ENCODE measurements at places on chromosomes 5 and 9.

DNA sequence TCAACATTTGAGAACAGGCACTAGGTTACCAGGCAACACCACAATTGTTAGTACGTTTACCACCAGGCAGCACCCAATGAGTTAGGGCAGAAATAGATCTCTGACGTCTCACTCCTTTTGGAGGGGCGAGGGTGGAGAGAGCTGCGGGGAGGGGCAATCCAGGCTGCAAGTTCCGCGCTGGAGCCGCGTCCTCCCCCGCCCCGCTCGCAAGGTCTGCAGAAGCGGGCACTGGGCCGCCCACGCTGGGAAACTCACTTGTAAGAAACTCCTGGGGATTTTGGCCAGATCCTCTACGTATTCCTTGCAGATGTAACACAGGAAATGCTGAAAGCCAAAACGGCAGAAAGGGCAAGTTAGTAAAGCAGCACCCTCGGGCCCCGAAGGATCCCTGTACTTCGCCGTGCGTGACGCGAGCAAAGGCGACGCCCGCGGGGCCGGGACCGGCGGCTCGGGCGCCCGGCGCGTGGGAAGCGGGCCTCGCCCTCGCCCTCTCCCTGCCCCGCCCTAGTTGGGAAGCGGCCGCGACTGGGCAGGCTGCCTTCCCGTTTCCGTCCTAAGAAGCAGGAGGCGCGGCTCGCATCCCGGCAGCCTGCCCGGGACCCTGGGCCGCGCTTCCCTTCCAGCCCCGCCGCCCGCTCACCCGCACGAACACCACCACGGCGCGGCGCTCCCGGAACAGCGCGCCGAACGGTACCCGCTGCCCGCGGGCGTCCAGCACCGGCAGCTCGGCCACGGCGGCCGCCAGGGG, 493 bp downstream of the PRXL2C start:
- DNase-seq = peak; percentile 89

DNA sequence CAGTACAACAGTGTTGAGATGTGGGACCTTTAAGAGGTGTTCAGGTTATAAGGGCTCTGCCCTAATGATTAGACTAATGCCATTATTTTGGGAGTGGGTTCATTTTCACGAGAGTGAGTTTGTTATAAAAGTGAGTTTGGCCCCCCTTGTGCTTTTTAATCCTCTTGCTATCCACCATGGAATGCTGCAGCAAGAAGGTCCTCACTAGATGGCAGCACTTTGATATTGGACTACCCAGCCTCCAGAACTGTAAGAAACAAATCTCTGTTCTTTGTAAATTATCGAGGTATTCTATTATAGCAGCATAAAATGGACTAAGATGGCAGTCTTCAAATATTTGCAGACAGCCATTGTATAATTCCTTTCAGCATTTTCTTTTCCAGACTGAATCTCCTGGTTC, 212.4 kb downstream of the LRRC70 start:
- no peak for DNase-seq

DNA sequence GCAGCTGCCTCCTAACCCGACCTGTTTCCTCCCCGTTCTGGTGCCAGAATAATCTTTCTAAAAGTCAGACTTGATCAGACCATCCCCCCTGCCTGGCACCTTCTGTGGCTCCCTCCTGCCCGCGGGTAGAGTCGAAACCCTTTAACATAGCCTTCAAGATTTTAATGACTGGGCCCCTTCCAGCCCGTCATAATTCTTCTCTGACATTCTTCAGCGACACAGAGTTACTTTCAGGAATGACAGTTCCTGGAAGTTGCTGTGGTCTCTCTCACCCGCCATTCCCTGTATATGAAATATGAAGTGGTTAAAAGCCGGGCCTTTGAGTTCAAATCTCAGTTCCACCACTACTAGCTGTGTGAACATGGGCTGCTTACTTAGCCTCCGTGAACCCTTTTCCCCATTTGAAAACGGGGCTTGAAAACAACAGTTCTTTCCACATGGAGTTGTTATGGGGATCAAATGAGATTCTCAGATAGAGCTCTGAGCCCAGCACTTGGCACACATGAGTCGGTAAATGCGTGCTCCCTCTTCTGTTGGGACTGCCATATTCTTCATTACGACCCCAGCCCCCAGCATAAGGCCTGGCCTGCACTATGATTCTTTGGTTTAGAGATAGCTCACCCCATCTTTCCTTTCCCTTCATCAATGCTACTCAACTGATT, 737 bp downstream of the NANS start:
- peak; percentile 19 for DNase-seq

DNA sequence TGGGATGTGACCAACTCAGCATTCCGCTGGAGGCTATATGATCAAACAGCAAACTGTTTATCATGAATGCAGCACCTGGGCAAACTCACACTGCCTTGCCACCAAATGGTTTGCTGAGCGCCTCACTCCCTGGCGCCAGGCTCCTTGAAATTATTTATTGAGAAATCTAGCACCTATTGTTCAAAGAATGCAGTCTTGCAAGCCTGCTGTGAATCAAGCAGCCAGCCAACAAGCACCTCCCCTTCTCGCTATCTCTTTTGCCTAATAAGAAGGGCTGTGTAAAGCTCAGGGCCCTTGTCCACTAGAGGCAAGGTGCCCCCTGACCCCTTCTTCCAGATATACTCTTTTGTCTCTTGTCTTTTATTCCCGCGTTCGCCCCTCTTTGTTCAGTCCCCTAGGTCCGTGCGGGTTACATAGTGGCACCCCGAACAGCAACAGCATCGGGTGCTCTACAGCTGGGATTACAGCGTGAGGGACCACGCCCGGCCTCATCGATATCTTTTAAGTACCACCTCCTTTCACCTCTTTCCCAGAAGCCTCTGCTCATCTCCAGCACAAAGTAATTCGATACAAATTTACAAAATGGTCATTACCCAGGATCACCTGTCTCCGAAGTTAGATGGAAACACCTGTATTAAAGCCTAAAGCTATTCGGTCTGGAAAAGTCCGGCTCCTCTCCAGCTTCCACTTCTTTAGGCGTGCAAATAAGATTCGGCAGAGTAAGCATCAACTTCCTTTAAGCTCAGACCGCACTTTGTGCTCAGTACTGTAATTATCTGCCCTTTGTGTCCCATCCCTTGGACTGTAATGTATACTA, 896 bp downstream of the RIGI start:
- DNase-seq = peak; percentile 5

- DNase-seq = no peak
Measured at GRCh38 chr5:153039501-153039900, 451.0 kb upstream of the GRIA1 start.

DNA sequence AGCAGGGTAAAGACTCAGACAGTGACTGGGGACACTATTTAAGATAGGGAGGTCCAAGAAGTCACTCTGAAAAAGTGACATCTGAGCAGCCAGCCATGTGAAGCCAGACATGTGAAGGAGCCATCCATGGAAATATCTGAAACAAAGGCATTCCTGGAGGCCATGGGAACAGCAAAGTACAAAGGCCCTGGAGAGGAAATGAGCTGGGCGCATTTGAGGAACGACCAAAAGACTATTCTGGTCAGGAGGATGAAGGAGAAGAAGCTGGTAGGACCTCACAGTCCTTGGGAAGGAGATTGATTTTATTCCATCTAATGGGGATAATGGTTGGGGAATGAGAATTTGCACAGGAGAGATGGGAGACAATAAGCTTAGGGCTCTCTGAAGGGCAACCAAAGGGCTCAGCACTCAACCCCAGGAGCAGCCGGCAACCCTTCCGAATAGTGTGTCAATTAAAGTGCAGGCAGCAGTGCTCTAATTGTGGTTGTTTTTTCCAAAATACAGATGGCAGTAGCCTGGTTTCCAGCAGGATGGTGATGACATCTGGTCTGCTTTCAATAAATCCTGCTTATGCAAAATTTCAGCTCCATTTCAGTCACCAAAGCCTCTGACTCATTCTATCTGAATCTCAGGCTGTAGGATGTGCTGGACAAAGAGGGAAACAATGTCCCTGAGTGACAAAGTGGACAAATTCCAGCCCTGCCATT, 26.7 kb downstream of the FOXI1 start:
- DNase-seq = peak; percentile 89

GRCh38 chr5:176995896-176996767, 10.4 kb downstream of the UIMC1 start:
- DNase-seq = peak; percentile 88

DNA sequence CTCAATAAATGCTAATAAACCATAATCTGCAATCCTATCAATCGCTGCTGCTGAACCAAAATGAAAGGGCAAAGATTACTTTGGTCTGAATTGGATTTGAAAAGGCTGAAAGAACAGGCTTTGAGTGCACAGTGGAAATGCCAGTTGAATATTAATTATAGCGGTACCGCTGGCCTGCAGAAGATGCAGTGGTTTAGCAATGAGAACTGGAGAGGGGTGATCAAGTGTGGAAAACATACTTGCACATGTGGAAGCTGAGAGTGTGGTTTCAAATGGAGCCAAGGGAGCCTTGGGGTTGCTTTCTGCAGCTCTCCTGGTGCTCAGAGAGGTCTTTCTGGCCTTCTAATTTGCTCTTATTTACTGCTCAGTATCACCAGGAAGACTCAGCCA, 133.9 kb downstream of the PTTG1 start:
- no peak for DNase-seq

- DNase-seq = peak; percentile 90
Measured at GRCh38 chr9:129726322-129727160, 26.3 kb downstream of the PTGES start.

- DNase-seq = no peak
Measured at GRCh38 chr5:127400539-127400938, 109.9 kb downstream of the MEGF10 start.

- DNase-seq = peak; percentile 97
Measured at GRCh38 chr9:127698985-127699670, 7.7 kb upstream of the CFAP157 start.

GRCh38 chr9:137309368-137310188, 7.5 kb upstream of the NRARP start:
- DNase-seq = no peak

- DNase-seq = peak; percentile 17
Measured at GRCh38 chr5:108720391-108720790, 27.3 kb upstream of the FER start.

GRCh38 chr5:89374818-89375521, 492.0 kb upstream of the MEF2C start:
- peak; percentile 25 for DNase-seq

DNA sequence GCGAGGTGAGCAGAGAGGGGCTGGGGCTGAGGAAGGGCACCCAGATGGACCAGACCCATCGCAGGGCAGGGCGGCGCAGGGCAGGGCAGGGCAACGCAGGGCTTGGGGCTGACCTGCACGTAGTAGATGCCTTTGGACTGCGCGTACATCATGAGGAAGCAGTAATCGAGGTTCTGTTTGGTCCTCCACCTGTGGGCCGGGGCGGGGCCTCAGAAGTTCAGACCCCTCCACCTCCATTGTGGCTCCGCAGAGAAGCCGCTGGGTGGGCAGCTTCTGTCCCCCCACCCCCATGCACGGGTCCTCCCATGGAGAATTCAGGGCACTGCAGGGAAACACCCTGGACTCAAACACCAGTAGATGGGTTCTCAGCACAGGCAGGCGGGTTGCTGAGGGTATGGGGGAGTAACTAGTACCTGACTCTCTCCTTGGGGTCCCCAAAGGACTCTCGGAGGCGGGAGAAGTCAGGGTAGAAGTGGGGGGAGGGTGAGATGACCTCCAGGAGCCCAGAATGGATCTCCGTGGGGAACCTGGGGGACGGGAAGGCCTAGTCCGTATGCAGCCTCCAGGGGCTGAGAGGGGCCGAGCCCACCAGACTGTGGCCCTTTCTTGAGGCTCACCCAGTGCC, 6.4 kb downstream of the LTC4S start:
- no peak for DNase-seq
